Mesothelial cell of epicardium (in vitro differentiated cells): ENCODE measurements at places on chromosomes 12 and 14.

GRCh38 chr12:74431801-74432200, 105.8 kb upstream of the ATXN7L3B start:
- no peak for DNase-seq

GRCh38 chr12:113929312-113929989, 36.7 kb downstream of the RBM19 start:
- DNase-seq: no peak

DNA sequence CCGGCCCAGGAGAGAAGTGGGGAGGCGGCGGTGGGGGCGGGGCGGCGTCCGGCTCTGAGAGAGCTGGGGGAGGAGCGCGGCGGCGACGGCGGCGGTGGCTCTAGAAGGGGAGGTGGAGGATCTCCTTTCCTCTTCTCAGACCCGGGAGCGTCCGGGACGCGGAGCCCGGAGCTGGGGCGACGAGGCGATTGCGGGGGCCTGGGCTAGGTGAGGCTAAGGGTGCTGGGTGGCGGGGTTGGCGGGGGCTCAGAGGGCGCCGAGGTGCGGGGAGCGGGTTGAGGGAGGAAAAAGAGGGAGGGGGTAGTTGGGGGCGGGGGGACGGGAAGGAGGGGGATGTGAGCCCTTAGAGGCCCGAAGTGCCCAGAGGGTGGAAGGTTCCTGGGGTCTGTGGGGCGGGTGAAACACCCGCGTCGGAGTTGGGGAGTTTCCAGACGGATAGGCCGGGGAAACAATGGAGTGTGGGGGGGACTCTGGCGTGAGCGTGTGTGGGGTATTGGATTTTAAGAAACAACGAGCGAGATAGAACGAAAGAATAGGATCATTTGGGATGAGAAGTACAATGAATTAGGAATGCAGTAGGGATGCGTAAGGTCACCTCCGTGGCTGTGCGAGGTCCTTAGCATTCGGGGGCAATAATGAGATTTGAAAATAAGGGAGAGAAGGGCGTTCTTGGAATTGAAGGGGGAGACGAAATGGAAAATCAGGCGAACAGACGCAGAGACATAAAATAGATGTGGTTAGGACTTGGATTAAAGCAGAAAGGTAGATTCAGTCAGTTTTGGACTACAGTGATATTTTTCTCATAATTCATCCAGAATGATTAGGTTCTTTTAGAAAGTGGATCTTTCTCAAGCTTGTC, at the start of gene SPATS2:
Gene SPATS2 (plus strand): TSS at position 82 of the 859 bp plus-strand sequence. CDS start 93,551 bp downstream, outside the sequence.
- no peak for DNase-seq

GRCh38 chr14:50946234-50946935, 2.1 kb upstream of the PYGL start:
- DNase-seq: no peak

DNA sequence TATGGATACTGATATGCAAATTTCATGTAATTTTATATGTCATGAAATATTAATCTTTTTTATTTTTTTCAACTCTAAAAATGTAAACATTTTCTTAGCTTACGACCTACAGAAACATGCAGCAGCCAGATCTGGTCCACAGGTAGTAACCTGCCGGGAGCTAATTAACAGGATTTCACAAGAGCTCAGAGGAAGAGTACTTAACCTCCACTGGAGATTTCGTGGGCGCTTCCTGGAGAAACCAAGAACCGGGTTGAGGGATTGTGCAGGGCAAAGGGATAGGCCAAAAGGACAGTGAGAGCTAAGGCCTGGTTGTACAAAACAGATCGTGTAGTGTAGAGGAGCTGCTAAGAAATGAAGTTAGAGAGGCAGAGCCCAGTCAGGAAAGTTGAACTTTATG, 315.7 kb downstream of the PAWR start:
- no peak for DNase-seq

DNA sequence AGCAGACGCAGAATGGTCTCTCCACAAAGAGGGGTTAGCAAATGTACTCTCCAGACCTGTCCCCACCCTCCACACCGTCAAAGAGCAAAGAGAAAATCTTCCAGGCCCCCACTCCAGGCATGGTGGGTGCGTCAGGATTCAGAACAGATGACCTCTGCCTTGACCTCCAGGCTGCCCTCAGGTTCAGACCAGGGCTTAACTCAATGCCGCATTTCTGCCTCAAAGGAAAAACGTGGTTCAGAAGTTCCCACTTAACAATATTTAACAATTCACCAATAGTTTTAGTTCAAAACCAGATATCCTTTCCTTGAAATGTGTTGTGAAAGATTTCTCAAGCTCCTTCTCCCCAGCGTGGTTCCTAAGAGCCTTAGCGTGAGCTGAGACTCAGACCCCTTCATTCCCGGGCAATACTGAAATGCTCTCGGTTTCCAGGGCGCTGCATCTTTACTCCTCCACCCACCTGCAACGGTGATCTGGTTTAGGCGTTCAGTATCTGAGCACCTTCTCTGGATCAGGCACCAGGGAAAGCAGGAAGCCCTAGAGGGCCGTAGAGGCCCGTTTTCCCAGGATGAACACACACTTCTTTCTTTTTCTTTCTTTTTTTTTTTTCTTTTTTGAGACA, 22.9 kb downstream of the HSP90AA1 start:
- no peak for DNase-seq

GRCh38 chr12:125284945-125285685, 219.9 kb downstream of the AACS start:
- no peak for DNase-seq

GRCh38 chr14:77024171-77024691, 4.3 kb downstream of the IRF2BPL start:
- DNase-seq: no peak
